ENCODE measurements at places on chromosomes 6 and 20.

GRCh38 chr20:64104667-64105451 is 2.5 kb downstream of the NPBWR2 start:
- DNase-seq: no peak

GRCh38 chr6:92847988-92848387 is 571.4 kb downstream of the EPHA7 start:
- DNase-seq: no peak

DNA sequence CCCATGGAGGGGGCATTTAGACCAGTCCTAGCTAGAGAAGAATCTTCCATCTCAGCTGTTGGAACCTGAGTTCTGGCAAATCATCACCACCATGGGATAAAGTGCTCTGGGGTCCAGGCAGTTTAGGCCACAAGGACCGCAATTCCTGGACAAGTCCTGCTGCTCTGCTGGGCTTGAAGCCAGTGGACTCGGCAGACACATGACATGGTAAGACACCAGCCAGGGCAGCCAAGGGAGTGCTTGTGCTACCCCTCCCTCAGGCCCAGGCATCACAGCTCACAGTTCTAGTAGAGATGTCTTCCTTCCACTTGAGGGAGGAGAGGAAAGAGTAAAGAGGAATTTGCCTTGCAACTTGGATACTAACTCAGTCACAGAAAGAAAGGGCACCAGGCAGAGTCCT is 246.0 kb downstream of the EYA4 start:
- no peak for DNase-seq

DNA sequence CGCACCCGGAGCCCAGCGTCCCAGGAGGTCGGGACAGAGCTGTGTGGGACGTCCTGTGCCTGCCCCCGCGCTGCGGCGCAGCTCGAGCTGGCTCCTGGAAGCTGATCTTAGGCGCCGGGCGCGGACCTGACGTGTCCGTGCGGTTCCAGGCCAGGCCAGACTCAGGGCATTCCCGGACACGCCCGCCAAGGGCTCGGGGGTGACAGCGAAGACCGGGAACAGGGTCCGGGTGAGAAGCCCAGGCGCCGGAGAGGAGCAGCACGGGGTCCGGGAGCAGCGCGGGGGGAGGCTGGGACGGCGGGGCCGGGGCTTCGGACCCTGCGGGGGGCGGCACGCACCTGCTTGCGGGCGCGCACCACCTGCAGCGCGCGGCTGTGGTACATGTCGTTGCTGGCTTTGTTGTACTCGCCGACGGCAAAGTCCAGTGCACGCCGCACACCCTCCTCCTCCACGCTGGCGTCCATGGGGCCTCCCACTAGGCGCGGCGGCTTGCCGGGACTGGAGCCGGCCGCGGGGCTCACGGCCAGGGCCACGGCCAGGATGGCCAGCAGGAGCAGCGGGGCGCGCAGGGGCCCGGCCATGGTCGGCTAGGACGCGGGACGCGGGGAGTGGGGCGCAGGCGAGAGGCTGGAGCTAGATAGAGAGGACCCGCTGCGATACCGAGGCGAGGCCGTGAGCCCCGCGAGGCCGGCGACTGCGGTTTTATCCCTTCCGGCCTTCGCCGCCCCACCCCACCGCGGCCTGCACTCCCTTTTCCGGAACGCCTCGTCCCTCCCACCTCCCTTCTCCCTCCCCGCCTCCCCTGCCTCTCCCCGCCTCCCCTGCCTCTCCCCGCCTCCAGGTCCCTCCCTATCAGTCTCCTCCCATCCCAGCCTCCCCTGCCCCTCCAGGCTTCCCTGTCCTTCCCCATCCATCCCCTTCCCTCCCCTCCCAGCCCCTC is at the start of gene CST3:
Gene CST3, minus strand, starts transcription at position 674 of the 940 bp plus-strand sequence. Its CDS starts 93 bp downstream, at position 581.
- peak; percentile 89 for DNase-seq

- no peak for DNase-seq
Measured at GRCh38 chr6:144265390-144265789, 19.7 kb upstream of the UTRN start.

- peak; percentile 44 for DNase-seq
Measured at GRCh38 chr6:148521158-148521557, 178.5 kb downstream of the SASH1 start.

DNA sequence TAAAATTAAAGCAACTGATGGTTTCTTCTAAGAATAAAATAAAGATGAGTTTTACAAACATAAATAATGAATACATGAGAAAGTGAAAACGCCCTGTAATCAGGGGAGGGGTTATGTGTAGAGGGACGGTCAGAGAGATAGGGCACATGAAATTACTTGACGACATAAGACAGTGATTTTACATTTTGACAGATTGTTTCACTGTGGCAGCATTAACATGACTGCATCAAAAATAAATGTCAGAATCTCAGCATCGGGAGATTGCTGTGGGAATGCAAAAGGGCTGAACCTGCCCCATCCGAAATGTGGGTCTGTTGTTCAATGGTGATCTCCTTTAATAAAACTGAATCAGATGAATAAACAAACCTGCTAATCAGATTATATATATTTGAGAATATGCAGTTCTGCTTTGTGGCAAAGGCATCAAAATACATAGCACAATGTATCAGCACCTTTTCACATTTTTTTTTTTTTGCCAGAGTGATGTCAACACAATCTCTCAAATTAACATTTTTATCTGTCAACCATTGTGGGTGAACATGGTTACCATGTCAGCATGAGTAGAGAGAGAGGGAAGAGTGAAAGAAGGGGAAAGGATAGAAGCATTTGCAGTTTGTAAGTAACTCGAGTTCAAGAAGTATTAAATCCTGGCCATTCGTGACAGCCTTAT is 177.1 kb upstream of the MAN1A1 start:
- DNase-seq: no peak

- no peak for DNase-seq
Measured at GRCh38 chr6:75363304-75363703, 78.7 kb upstream of the TMEM30A start.

DNA sequence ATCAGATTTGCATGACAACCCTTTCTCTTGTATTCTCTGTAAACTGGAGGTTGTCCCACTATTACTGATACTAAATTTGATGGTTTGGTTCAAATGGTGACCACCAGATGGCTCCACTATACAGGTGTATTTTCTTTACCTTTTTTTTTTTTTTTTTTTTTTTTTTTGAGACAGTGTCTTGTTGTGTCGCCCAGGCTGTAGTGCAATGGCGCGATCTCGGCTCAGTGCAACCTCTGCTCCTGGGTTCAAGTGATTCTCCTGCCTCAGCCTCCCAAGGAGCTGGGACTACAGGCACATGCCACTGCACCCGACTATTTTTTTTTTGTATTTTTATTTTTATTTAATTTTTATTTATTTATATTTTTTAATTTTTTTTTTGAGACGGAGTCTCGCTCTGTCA is 6.6 kb upstream of the WTAP start:
- peak; percentile 54 for DNase-seq
